RKO (cell line): ENCODE measurements at places on chromosomes 4 and X.

GRCh38 chr4:52659722-52660261 lies 691 bp upstream of the USP46 start:
- peak; percentile 37 for DNase-seq

DNA sequence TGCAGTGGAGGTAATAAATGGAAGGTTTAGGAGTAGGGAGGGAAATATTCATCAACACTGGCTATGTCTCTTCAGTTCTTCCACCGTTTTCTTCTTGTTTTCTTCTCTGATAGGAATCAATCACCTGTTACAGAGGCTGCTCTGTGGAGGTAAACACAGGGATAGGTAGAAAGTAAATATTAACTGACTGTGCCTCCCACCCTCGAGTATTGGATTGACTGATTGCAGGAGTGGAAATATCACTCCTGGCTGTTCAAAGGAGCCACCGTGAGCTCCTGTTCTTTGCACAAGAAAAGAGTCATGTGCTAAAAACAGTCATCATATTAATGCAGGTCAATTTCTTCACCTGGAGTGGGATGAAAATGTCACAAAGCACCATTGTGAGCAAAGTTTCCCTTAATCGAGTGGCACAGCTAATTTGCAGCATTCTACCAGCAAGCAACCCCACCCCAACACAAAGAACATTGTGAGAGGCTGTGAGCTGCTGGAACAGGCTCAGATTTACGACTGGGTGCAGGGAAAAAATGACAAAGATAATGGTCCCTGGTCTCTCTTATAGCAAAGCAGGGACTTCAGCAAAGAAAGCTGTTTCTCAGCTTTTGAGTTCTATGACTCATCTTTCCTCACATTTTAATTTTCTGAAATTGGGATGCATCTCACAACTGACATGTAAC lies 113.7 kb upstream of the TSPAN5 start:
- no peak for DNase-seq

GRCh38 chrX:150409486-150409885 lies 46.4 kb downstream of the MAMLD1 start:
- no peak for DNase-seq

DNA sequence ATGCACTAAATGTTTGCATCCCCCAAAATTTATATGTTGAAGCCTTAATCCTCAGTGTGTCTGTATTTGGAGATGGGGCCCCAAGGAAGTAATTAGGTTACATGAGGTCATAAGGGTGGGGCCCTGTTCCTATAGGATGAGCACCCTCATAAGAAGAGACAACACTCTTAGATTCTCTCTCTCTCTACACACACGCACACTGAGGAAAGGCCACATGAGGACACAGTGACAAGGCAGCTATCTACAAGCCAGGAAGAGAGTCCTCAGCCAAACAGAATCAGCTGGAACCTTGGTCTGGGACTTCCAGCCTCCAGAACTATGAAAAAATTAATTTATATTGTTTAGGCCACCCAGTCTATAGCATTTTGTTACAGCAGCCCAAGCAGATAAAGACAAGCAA lies 69.3 kb upstream of the NOCT start:
- DNase-seq, result no peak

GRCh38 chrX:118727686-118728339 lies 407 bp downstream of the IL13RA1 start:
- peak; percentile 25 for DNase-seq

DNA sequence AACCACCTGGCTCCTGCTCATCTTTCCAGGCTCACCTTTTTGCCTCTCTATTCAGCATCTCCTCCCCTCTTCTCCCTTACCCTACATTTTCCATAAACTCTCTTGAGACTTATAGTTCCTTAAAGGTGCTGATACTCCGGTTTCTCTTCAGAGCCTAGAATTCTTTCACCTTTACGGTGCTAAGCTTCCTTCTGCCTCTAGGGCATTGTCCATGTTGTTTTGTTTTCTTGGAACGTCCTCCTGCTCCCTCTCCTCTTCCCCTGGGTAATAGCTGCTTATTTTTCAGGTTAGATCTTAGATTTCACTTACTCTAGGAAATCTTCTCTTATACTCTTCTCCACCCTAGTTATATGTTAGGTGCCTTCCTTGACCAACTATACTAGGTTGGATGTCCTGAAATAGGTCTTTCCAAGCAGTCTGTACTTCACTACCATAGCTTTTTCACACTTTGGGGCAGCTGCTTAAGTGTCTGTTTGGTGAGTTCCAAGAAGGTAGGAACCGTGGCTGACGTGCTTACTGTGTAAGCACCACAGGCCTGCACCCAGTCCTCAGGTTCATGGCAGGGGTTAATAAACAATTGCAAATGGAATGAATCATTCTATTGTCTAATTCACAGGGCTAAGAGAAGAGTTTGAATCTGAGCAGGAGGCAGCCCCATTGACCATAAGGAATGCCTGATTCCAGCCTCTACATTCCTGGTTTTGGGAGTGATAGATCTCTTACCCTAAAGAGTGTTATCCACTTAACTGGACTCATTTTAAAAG lies 227.5 kb downstream of the MGST2 start:
- no peak for DNase-seq

DNA sequence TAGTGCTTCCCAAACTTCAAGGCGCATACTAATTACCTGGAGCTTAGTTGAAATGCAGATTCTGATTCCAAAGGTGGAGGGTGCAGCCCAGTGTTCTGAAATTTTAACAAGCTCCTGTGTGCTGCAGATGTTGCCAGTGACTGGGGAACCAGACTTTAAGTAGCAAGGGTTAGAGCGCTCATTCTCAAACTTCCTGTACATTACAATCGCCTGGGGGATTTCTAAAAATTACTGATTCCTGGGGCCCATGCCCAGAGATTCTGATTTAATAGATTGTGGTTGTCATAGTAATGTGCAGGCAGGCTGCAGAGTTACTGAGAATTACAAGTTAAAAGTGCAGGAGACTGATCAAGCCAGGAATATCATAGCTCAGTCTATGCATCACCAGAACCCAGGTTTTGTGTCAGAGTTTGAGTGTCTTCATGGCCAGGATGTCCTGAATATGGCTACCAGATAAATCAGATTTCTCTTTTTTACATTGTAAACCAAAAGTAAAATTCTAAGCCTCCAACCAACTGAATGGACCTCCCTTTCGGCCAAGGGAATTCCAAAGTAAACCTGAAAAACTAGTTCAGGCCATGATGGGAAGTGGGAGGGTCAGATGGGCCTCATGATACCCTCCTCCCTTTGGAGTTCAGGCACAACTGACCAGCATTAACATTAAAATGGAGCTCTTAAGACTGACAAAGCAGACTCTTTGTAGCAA lies 121.6 kb downstream of the ATXN3L start:
- no peak for DNase-seq

DNA sequence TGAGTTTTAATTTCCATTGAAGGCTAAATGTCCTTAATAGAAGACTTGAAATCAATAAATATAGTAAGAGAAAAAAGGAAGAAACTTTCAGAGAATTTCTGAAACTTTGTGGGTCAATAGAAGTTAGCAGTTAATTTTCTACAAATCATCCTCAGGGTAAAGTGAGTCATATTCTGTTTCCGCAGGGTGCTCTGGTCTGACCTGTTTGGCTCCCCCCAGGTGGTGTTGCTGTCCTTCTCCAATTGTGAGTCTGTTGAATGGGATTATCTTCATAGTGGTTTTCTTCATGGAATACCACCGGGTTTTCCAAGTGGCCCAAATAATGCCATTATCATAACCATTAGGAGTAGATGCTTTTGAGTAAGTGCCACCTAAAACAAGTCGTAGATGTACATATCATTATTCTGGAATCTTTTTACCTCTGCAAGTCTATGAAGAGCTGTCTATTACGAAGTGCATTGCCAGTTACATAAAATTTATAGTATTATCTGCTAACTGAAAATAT lies 7.7 kb downstream of the FGG start:
- DNase-seq, result no peak

DNA sequence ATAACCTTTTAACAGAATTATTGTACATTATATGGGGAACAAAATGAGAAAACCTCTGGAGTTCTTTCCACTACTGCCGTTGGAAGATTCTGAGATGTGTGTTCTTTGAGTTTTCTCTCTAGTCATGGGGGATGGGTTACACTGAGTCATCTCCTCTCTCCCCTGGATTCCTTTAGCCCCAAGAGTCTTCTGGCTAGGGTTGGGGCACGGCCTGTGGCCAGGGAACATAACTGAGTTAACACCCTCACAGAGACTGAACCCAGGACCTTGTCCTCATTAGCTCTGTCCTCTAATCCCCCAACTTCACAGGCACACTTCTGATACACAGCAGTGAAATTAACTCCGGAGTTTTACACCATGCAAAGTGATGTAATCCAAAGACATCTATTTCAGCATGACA lies 142.3 kb upstream of the F9 start:
- DNase-seq, result no peak

GRCh38 chr4:137676357-137676998 lies 144.2 kb upstream of the PCDH18 start:
- no peak for DNase-seq

- peak; percentile 60 for DNase-seq
These were observed 733 bp downstream of the FRYL start for GRCh38 chr4:48779095-48779997.

DNA sequence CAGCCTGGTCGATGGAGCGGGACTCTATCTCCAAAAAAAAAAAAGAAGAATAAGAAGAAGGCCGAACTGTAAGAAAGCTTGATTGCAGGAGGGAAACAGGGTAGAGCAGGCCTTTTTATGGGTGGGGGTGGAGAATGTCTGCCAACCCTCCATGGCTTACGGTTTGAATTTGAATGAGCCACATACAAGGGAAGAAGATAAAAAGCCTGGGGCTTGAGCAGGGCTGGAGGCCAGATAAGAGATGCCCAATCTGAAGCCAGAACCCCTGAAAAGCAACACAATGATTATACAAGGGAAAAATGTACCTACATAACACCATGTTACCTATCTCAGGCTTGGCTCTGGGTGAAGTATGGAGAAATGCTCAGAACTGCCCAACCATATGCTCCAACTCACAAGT lies 57.3 kb upstream of the TRIM2 start:
- DNase-seq, result no peak

DNA sequence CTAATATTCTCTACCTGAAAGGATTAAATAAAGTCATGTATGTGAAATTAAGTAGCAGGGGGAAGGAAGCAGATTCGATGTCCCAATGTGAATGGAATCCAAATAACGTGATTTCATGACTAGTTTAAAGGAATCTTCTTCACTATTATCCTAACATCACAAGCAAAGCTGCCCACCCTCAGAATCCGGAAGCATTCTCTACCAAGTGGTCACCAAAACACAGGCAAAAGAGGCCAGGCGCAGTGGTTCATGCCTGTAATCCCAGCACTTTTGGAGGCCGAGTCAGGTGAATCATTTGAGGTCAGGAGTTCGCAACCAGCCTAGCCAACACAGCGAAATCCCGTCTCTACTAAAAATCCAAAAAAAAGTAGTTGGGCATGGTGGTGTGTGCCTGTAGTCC lies 212.9 kb downstream of the LDB2 start:
- DNase-seq, result no peak

GRCh38 chr4:90580326-90580725 lies 453.1 kb downstream of the CCSER1 start:
- DNase-seq, result no peak

DNA sequence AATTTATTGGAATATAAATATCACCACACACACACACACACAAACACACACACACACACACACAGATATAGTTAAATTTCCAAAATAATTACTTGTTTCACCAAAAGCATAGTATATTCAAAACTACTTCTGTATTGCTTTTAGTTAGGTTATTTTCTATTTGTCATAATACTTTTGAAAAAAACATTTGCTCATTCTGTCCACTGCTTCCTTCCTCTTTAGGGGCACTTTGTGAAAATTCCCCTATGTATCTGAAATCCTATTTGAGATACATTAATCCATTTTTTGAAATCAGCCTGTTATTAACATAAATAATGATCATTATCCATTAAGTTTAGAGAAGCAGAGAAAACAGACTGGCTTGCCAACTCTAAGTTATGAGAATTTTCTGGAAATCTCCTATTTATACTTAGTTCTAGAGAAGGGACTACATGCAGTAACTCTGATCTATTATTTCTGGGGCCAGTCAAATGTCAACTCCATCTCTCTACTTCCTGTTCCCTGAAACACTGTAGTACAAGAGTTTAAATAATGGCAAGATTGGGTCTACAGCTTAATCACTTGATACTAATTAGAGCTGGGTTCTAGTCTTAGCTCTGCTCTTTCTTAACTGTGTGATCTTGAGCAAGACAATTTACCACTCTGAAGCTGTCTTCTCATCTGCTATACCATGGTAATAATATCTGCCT lies 54.4 kb upstream of the GPR174 start:
- no peak for DNase-seq

DNA sequence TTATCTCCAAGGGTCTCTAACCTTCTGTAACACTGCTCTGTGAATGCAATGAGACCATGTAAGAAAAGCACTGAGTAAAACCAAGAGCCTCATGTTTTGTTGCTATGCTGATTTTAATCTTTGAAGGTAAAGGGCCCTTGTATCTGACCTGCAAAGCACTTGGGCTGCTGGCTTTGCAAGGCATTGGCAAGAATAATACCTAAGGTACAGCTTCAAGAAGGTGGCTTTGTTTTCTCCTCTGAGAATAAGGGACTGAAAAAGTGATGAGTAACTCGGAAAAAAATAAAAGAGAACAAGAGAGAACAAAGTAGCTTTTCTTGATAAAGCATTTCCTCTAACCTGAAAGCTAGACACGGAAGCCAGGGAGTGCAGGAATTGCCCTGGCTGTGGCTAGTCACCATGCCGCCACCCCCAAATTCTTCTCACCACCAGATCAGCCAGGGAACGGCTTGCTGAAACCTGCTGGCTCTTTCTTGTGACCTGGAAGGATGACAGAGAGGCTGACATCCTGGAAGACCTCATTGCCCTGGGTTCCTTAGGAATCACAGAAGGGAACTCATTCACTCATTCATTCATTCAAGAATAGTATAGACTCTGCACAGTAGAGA lies 41.8 kb upstream of the HS3ST1 start:
- DNase-seq, result no peak

DNA sequence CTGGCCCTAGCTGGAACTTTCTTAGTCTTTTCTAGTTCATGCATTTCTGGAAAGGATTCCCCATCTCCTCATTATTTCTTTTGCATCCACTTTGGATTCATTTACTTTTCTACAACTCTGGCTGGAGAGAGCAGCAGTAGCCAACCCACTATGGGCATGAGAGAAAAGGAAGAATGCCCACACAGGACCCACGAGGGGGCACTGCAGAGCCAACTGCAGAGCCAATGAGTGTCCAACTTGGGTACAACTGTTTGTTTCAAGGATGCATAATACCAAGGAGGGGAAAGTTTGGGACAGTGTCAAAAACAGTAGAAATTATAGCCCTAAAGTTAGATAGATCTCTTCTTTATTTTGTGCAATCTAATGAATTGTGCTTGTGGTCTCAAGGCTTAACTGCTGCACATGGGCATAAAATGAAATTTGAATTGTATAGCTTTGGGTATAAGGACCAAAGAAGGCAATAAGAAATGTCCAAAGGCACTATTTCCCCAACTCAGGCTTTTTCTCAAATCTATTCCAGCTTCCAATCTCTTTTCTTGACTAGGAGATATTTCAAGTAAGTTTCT lies 230.6 kb downstream of the NSUN7 start:
- no peak for DNase-seq

- no peak for DNase-seq
These were observed 9.7 kb upstream of the NSG1 start for GRCh38 chr4:4377191-4377590.
